Activated CD4-positive, alpha-beta T cell treated with anti-CD3 and anti-CD28 coated beads, Interleukin-2, amount 50 U/mL, for 24 hours (primary cell): ENCODE measurements at places on chromosomes 6 and 20.
A peak's percentile ranks its signal among the peaks of the same experiment; 100 is the strongest.

- DNase-seq, result no peak
Measured at GRCh38 chr6:11718031-11718430, 60.6 kb downstream of the ADTRP start.

GRCh38 chr20:49766979-49767521, 45.6 kb upstream of the SLC9A8 start:
- no peak for DNase-seq

DNA sequence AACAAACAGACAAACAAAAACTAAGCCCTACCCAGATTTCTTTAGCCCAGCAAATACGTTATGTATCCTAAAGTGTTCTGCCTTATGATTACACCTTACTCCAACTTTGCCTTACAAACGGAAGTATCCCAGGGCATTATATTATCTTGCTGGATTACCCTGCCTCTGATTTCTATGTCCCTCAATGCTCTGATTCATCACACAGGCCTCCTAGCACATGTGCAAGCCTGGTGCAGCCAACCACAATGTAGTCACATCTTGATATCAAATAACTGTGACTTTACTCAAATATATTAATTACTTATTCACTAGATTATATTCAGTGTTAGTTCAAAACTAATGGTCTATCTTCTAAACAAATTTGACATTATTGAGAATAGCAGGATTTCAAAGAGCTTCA, 598.6 kb downstream of the TBC1D32 start:
- no peak for DNase-seq

- no peak for DNase-seq
Measured at GRCh38 chr6:51559059-51559458, 528.4 kb downstream of the PKHD1 start.

GRCh38 chr6:92545861-92546260, 873.5 kb downstream of the EPHA7 start:
- no peak for DNase-seq

DNA sequence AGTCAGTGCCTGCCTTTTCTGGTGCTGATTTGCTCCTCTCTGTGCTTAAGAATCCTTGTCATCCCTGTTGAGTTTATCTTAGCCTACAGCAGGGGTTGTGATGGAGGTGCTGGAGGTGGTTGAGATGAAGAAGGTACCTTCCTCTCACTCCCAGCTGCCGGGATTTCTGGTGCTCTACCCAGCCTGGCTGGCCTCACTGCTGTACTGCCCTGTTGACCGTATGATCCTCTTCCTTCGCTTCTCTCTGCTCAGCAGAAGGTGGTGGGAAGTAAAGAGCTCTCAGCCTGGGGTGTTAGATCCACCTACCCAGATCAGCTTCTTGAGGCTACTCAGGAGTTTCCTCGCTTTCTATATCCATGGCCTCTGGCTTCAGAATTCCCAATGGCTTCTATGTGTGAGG, 101.0 kb upstream of the NXT1 start:
- no peak for DNase-seq

GRCh38 chr6:25334793-25335192, 55.6 kb downstream of the CARMIL1 start:
- no peak for DNase-seq

- peak; percentile 28 for DNase-seq
Measured at GRCh38 chr20:45229264-45230056, 8.3 kb downstream of the SEMG2 start.

DNA sequence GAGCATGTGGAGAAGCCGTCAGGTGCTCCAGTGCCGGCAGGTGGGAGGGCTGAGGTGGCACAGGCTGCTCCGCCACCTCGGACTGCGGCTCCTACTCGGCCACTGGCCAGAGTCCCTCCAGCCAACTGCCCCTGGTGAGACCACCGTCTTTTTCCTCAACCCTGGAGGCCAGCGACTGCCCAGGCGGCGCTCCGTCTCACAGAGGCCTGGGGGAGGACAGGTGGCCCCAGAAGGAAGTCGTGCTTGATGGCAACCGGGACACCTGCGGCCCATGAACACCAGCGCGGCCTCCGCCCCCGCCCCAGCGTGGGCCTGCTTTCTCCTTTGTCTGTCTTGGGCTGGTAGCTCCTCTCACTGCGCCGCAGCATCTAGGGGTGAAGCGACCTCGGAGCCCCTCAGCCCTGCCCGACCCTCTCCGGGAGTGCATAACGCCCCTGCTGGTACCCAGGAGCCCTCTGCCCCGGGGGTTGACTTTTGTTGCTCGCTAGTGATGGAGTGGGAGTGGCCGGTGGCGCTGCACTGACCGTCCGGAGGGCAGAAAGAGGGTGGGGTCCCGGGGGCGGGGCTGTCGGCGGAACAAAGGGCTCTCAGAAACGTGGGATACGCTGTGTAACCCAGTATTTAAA, 706 bp upstream of the TUBB2B start:
- no peak for DNase-seq

- no peak for DNase-seq
Measured at GRCh38 chr6:10332111-10332510, 82.8 kb downstream of the TFAP2A start.

GRCh38 chr6:157615420-157615769, 207.7 kb upstream of the SNX9 start:
- DNase-seq, result no peak

DNA sequence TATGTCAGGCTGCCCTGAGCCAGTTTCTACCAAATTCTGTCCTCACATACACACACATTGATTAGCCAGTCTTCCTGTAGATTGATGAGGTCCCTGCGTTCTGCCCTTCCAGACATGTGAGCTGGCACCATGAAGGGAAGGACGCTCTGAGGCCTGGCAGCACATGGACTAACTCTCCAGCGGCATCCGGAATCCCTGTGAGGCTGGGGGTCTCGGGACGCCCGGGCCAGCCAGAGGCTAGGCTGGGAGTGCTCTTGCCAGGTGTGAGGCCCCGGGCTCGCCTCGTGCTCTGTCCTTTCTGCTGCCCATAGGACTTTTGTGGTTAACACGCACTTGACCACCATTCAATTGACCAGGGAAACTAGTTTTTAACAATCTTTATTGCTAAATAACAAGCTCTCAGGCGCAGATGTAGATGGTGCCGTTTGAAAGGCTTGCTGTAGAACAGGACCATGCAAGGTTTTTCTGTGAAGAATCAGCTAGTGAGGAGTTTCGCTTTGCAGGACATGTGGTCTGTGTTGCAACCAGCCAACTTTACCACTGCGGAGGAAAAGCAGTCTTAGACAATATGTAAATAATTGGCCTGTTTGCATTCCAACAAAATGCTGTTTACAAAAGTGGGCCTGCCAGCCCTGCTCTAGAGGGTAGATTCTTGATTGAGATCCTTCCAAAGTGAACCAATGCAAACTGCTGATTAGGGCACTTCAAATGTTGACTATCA, 29.3 kb downstream of the FOXF2 start:
- DNase-seq, result no peak

DNA sequence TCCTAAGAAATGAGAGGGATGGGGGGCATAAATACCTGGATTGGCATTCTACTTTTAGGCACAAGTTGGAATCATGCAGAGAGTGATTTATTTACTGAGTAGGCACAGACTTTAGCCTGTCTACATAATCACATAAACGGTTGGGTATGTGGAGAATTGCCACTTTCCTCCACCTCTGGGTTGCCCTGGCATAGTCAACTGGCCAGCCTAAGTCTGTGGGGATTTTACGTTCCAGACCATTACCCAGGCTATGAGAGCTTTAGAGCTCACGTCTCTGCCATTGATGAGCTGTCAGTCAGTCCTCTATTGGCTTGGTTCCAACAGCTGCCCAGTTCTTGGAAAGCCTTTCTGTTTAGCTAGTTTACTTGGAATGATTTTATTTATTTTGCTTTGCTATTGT, 5.0 kb upstream of the BHLHE23 start:
- no peak for DNase-seq

DNA sequence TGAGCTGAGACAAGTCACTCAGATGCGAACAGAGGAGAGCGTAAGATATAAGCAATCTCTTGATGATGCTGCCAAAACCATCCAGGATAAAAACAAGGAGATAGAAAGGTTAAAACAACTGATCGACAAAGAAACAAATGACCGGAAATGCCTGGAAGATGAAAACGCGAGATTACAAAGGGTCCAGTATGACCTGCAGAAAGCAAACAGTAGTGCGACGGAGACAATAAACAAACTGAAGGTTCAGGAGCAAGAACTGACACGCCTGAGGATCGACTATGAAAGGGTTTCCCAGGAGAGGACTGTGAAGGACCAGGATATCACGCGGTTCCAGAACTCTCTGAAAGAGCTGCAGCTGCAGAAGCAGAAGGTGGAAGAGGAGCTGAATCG, 9.5 kb upstream of the SNRNP48 start:
- DNase-seq, result no peak

GRCh38 chr6:3456395-3456897, 404 bp downstream of the SLC22A23 start:
- no peak for DNase-seq

- DNase-seq, result no peak
Measured at GRCh38 chr20:33679758-33680485, 5.7 kb upstream of the NECAB3 start.

DNA sequence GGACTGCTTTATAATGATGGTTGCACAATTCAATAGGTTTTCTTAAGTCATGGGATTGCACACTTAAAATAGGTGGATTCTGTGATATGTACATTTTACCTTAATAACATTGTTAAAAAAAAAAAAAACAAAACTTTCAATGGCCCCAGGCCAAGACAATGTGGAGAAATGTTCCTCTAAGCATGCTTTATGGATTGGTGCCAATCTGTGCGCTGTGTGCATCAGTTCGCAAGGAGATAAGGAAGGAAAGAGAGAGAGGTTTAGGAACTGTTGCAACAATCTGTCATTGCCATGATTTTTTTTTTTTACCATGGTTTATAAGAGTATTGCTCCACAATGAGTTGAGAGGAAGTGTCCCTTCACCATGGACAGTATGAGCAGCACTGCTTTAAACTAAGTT, 399.6 kb downstream of the PTPRT start:
- no peak for DNase-seq

GRCh38 chr6:408148-408547, 16.6 kb downstream of the IRF4 start:
- no peak for DNase-seq

DNA sequence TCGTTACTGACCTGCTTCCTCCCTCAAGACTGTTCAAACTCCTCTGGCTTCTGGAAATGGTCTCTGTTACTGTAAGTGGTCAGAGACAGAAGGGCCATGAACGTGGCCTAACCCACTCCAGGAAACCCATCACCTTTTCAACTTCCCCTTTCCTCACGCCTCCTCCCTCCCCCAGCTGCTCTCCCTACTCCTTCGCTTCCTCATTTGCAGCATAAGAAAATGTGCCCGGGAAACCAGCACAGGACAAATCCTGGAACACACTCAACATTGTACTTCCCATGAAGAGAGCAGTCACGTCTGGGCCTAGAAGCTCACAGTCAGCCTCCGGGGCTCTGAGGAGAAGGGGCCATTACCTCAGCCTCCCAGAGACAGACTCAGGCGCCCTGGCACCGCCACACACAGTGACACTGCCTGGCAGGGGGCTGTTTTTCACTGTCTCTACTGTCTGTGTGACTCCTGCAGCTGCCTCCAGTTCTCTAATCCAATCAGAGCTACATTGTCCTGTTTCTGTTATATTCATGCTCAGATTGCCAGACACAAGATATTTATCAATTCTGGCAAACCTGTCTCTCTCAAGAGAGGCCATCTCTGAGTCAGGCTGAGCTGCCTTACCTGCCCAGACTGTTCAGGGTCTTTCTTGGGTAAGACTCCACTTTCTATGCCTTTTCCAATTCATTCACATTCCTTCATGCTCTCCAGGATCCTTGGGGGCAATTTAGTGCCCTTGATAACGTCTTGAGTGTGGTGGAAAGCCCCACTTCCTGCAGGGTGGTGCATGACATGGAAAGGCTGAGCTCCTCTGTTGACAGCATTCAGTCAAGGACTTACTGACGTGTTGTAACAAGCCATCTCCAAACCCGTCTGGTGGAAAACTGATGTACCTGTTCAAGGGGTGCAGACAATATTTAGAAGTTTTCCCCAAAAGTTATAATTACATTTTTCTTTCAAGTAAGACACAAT, 242.2 kb downstream of the HIVEP2 start:
- no peak for DNase-seq

DNA sequence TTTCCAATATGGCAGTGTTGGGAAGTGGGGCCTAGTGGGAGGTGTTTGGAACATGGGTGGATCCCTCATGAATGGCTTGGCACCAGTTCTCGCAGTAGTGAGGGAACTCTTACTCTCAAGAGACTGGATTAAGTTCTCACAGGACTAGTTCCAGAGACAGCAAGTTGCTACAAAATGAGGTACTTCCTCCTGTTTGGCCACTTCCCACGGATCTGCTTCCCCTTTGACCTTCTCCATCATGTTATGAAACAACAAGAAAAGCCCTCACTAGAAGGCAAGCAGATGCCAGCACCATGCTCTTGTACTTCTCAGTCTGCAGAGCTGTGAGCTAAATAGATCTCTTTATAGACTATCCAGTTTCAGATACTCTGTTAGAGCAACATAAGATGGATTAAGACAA, 3.1 kb downstream of the RSPH3 start:
- no peak for DNase-seq

DNA sequence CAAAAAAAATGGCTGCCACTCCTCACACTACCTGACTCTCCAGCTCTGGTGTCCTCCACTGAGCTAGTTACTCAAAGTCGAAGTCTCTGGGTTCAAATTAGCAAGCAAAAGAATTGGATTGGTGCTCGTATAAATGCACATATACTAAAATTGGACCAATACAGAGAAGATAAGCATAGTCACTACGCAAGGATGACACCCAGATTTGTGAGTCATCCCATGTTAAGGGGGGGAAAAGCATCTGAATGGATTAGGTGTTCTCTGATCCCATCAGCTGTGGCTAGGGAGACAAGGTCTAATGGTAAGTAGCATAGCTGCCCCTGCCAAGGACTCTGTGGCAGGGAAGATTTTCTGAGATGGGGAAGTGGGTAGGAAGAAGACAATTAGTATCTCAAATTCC, 18.3 kb upstream of the AMD1 start:
- no peak for DNase-seq

GRCh38 chr6:17886891-17887290, 100.5 kb downstream of the KIF13A start:
- DNase-seq, result no peak

- DNase-seq, result no peak
Measured at GRCh38 chr6:46949632-46950280, 28.0 kb upstream of the ADGRF5 start.

DNA sequence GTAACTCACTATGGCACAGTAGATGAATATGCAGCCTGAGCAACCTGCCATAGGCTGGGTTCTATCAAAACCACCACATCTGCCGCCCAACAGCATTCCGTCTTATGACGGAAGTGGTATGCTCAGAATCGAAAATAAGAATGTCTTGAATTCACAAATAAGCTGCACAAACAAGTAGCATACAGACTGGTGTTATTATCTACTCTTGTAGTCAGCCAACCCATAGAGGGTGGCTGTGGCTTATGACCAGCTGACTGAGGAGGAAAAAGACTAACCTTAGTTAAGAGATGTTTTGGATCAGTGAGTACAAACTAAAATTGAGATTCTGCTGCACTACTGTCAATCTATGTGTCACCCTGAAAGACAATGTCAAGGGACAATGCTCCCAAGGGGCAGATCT, 1255.1 kb upstream of the EYS start:
- no peak for DNase-seq
